ENCODE measurements at places on chromosomes 12 and 14.

DNA sequence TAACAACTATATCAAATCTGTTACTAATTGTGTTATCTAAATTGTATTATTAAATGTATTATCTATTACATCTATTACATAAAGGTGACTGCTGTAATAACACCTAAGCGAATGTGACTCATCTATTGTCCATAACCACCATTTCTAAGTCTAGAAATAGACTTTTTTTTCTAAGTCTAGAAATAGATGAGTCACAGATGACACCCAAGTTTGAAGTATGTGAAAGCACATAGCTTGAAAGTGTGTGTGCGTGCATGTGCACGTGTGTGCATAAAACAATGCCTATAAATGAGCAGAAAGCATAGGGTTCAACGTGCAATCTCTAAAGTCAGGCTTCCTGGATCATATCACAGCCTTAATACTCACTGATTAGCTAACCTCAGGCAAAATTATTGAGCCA is 451.3 kb upstream of the USP15 start:
- DNase-seq: no peak

- no peak for DNase-seq
Measured at GRCh38 chr14:90140298-90140955, 78.6 kb downstream of the KCNK13 start.

DNA sequence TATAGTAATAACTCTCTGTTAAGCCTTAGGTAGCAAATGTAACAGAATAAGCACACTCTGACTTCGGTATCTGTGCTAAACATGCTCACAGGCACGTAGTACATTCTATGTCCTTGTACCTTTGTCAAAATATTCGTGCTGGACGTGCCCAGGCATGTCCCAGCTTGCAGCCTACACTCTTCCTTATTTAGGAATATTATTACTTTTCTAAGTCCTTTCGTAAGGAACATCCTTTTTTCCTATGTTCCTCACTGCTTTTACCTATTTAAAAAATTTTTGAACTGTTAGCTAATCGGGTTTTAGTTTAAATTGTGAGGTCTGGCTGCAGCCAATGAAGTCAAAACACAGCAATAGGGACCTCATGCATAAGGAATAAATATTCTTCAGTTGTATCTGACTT is 24.1 kb upstream of the UBC start:
- no peak for DNase-seq

GRCh38 chr12:19482551-19483109 is 43.3 kb downstream of the AEBP2 start:
- peak; percentile 7 for DNase-seq

- no peak for DNase-seq
Measured at GRCh38 chr12:27595231-27595642, 71.2 kb downstream of the PPFIBP1 start.

- DNase-seq: no peak
Measured at GRCh38 chr12:91637789-91638624, 455.4 kb upstream of the DCN start.

DNA sequence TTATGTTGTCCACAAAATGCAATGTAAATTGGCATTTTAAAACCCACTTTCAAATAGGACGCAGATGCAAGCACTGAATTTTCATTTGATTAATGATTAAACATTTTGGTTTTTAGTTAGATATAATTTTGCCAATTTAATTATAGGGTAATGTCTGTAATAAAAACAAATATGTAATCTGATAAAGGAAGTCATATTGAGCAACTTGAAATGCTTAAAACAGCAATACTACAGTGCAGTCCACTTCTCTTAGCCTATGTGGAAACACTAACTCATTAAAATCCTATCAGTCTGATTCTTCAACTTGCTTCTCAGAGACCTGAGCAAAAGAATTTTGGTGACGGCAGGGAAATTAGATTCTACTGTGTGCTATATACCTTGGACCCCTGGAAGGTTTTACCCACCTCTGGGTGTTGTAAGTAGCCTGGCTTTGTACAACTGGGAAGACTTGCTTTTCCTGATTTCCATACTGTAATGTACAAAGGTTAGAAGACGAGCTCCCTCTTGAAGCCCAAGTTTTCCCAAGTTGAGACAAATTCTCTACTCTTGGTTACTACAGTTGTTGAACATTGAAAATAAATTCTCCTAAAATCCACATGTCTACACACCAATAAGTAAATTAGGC is 4.1 kb downstream of the TRHDE start:
- DNase-seq: no peak

DNA sequence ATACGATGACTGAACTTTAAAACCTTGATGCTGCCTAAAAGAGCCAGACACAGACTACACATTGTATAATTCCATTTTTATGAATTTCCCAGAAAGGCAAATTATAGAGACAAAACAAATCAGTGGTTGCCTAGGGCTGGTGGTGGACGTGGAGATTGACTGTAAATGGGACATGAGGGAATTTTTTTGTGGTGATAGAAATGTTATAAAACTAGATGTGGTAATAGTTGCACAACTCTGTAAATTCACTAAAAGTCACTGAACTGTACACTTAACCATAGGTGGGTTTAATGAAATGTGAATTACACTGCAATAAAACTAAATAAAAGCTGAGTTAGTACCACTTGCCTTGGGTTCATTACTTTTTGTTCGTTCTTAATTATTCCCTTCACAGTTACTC is 72.1 kb downstream of the PLEKHA5 start:
- no peak for DNase-seq

DNA sequence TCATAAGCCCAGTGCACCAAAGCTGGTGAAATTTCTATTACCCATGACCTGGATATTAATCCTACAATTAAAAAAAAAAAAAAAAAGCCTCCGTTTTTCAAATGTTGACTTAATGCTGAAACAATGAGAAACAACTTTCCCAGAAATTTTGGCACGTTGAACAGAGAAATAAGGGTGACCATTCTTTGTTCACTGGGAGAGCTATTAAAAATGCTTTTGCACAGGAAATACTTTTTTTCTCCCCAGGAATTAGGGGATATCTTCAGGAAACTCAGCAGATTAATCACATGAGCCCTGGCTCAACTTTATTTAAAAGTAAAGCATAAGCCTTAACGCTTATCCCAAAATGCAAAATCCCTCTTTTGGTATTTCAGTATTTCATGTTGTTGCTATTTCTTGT is 54.8 kb upstream of the FLRT2 start:
- no peak for DNase-seq

- no peak for DNase-seq
Measured at GRCh38 chr12:89501793-89502192, 22.8 kb downstream of the GALNT4 start.

DNA sequence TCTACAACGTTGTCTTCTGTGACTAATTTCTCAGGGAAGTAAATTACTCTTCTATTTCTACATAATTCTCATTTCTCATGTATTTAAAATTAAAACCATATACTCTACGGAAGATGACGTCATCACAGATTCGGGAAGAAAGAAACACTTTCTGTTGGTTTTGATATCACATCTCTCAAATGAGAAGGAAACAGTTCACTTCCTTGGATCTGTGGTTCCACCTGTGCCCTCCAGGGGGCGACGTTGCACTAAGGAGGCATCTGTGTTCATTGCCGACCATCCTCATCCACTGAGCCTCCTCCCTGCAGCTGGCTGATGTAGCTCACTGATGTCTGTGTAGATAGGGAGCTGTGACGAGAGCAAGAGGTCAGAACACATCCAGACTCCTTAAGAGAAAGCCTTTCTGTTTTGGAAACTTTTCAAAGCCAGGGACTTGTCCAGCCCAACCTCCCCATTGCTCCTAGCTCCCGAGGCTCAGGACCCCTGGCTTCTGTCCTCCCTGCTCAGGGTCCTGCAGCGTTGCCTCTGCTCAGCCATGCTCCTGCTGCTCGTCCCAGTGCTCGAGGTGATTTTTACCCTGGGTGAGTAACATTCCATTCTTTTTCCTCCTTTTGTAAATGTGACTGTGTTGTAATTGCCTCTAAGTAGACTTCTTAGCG is 172.7 kb upstream of the OR4E1 start:
- DNase-seq: peak; percentile 26

DNA sequence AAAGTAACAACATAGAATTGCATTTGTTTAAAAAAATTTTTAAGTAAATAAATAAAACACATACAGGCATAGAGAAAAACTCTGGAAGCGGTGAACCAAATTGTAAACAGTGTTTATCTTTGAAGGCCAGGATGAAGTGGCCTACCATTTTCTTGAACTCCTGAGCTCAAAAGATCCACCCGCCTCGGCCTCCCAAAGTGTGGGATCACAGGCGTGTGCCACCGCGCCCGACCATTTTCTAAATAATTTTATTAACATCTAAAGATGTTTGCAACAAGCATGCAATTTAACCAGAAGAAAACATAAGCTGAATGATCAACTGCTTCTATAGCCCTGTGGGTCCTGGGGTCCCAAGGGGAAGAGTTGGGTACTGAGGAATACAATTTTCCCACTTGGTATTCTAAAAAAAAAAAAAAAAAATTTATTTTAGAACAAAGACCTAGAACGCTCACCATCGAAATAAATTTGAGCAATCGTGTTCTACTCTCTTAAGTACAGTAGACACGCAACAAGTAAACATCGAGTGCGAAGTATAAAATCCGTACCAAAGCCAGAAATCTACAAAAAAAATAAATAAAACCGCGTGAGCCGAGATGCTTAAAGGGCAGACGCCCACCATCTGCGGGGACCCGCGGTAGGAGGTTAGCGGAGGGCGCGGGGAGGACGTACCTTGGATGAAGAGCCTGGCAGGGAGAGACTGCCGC is 484 bp downstream of the MIS18BP1 start:
- no peak for DNase-seq

DNA sequence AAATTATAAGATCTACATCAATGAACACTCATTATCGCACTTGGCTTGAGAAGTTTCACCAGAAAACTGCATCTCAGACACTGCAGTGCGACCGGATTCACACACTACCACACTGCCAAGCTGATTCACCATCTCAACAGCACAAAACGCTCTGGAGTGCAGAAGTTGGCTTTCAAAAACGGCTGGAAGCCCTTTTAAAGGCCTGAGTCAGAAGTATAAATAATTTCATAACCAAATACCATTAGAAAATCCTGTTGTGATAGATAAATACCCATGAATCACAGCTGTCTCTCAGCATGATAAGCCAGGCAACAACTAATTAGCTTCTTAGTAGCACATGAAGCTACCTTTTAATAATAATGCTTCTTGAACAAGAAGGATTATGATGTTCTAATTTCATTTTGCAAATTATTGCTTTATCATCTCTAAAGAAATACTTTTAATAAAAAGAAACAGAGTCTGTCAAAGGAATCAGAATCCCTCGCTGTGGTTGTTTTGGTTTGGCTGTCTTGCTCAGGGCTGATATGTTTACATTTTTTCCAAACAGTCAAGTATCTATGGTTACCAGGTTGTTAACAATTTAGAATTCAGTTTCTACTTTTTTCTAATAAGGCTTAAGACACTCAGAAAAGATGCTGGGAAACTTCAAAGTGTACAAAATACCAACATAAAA is 51.2 kb downstream of the SLC2A13 start:
- no peak for DNase-seq

DNA sequence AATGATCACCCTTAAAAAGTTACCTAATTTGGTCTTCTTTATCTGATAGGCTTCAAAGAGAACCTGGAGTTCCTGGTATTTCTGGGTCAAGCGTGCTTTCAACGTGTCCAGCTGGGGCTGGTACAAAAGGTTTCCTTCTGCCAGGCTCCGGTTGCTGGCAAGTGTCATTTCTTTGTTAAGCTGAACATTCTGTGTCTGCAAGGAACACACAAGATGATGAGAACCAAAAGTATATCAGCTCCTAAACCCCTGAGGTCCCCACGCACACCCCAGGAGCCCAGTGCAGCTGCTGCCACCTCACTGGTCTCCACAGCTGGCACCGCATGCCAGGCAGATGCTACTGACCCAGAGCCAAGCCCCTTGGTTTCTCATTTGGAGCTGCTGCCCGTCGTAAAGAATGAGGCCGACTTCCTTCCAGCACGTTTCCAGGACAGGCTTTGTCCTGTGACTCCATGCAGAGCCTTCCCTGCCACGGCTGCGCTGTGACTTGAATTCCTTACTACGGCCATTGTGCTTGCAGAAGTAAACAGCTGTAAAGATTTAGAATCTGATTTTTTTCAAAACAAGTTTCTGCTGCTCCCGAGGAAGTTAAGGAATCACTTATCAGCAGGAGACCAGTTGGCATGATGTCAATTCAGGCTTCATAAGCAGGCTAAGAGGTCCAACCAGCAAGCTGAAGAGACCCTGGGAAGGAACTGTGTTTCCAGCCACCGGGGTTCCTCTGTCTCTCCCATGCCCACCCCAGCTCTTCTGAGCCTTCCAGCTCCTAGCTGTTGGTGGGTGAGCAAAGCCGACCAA is 24.9 kb downstream of the VPS37B start:
- no peak for DNase-seq

- no peak for DNase-seq
Measured at GRCh38 chr12:2231011-2231595, 178.3 kb downstream of the CACNA1C start.

GRCh38 chr12:88001327-88001726 is 27.9 kb downstream of the C12orf50 start:
- DNase-seq: no peak

GRCh38 chr14:34129927-34130552 is 179.2 kb upstream of the EGLN3 start:
- no peak for DNase-seq

- DNase-seq: no peak
Measured at GRCh38 chr12:58647495-58647894, 272.8 kb downstream of the LRIG3 start.

DNA sequence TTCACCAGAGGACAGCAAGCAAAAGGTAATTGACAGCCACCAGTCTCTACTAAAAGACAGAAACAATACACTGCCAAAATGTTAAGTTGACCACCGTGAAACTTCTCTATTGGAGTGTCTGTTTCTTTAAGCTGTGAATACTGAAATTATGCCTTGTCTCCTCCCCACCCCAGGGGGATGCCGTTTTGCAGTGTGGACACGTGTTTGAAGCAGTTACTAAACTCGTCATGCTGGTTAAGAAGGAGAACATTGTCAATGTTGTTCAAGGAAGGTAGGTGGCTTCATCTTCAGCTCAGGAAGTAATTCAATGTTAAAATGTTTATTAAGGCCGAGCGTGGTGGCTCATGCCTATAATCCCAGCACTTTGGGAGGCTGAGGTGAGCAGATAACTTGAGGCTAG is 32.8 kb downstream of the KCTD10 start:
- no peak for DNase-seq

DNA sequence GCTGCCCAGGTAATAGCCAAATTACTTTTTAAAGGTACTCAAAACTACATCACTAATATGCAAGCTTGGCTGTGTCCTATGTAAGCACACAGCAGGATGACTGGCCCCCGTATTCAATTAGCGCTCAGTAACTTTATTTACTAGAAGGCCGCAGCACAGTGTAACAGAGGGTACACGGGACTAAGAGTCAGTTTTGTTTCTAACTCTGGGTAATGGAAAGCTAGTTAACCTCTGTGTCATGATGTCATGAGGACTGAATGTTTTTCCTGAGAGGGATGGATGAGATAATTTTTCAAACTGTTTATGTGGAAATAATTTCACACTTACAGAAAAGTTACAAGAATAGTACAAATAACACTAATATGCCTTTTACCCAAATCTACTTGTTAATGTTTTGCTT is 27.1 kb downstream of the GALNT4 start:
- no peak for DNase-seq

Data from stimulated activated CD8-positive, alpha-beta memory T cell treated with anti-CD3 and anti-CD28 coated beads, Interleukin-15, amount 100 ng/mL, for 24 hours (primary cell).